PC-9 (cell line): ENCODE measurements at places on chromosomes 5 and 9. TPM values are rescaled to one million over a fixed set of nuclear protein-coding genes. Genes with fewer than 3 reads are reported as not detected.

- DNase-seq = no peak
These were observed 13.0 kb upstream of the CYFIP2 start for GRCh38 chr5:157252711-157253465.

Gene QRFP
- not detected in 2 replicates for total RNA-seq

Gene DEPDC1B
- 25.6 and 29.2 TPM in 2 replicates for total RNA-seq

DNA sequence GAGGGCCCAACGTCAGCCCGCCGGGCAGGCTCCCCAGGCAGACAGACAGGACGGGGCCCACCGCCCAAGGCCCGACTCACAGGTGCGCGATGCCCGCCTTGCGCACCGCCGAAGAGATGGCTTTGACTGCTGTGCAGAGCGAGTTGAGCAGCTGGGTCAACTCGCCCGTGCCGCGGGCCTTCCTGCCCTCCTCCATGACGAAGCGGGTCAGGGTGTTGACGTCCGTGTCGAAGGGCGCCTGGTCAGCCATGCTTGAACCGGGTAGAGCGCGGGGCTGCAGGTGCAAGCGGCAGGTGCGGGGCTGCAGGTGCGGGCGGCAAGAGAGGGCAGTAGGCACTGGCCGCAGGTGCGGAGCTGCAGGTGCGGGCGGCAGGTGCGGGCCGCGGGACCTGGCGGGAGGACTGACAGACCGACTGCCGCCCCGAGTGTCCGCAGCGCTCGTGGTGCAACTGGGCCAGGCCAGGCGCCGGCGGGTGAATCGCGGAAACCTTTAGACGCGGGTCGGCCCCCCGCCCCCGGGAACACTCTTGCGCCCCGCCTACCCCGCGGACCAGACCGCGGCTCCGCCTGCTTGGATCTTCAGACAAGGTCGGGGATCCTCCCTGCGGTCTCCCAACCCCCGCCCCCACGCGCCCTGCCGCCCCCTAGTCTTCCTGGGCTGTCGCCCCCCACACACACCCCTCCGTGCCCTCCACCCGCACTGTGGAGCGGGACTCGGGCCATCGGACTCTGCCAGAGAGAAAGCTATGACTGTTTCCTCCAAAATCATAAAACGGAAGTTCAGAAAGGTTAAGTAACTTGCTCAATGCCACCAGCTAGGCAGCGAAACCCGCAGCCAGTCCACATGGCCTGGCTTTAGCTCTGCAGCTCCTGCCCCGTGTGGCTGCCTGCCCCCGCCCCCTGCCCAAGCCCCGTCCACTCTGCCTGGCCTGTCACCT lies at the start of gene FBP1:
TSS of gene FBP1 (minus strand) at position 458 of the 938 bp plus-strand sequence. CDS start at position 250, 208 bp downstream.
- peak; percentile 44 for DNase-seq

Gene RFESD
- 4.6 and 5.0 TPM in 2 replicates for total RNA-seq

Gene RNF208
- 31.3 and 38.0 TPM in 2 replicates for total RNA-seq

- no peak for DNase-seq
These were observed 170.2 kb upstream of the POU5F2 start for GRCh38 chr5:93911609-93912008.

Gene SET
- total RNA-seq = 539 and 738 TPM in 2 replicates

Gene SERF1A
- 1.1 and 5.7 TPM in 2 replicates for total RNA-seq

Gene OLFML2A
- 5.7 and 9.0 TPM in 2 replicates for total RNA-seq

Gene HNRNPH1
- total RNA-seq = 626 and 723 TPM in 2 replicates

- DNase-seq = peak; percentile 27
These were observed 353.6 kb downstream of the SLIT3 start for GRCh38 chr5:168947212-168947868.

DNA sequence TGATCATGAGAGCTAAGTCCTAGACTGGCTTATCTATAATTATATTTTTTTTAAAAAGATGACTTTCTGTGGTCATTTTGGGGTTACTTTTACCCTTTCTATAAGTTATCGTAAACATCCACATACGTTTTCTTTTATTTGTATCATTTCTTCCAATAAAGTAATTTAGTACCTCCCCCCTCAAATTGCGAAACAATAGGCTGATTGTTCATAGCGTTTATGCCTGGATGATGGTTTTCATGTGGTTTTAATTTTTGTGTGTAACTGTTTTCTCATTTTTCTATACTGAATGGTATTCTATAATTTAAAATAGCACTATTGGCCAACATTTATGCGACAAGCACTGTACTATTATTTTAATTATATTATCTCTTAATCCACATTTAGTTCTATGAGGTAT lies 44.5 kb downstream of the SMC5 start:
- no peak for DNase-seq

DNA sequence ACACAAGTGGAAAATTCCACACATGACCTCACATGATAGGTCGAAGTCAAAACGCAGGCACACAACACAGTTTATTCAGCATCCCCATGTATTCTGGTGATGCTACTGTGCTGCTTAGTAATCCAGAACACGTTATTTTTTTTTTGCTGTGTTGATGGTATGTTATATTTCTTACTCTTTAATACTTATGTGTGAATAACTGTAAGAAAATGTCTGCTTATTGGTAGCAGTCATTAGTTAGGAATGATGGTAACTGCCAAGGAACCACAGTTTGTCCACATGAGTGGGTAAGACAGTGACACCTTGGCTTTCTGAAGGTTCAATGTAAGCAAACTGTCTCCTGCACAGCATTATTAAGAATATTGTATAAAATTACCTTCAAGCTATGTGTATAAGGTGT lies 107.7 kb upstream of the DAPK1 start:
- no peak for DNase-seq

DNA sequence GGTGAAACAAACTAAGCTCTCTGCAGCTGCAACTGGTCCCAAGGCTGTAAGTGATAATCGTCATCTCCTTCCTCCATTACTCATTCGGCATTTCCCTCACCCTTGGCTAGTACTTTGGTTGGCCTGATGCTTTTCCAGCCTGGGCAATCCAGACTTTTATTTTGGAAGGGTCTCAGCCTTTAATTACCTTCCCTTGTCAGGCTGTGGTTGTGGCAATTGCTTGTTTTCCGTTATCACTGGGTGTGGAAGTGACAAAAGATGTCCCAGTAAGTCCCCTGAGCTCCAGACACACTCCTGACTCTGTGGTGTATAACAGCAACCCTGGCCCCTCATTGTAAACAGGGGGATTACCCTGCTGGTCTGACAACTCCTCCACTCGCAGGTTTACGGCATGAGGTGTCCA lies 6.3 kb upstream of the FAF2 start:
- no peak for DNase-seq

- DNase-seq = no peak
These were observed 94.6 kb upstream of the SLC30A5 start for GRCh38 chr5:68999181-68999580.

DNA sequence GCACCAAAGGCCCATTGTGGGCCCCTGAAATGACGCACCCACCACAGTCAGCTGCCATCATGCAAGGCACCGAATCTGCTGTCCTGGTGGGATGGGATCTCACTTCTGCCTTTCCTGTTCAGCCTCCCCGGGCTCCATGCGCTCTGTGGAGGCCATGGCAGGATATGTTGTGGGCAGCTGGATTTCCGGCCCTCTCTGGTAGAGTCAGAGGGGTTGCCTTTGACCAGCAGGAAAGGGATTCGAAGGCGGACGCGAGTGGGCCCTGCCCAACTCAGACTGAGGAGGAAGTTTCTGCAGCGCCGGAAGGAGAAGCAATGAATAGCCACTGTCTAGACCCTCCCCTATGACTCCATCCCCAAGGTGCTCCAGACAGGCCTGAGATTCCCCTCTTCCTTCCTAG lies 35.5 kb downstream of the GADD45G start:
- no peak for DNase-seq

DNA sequence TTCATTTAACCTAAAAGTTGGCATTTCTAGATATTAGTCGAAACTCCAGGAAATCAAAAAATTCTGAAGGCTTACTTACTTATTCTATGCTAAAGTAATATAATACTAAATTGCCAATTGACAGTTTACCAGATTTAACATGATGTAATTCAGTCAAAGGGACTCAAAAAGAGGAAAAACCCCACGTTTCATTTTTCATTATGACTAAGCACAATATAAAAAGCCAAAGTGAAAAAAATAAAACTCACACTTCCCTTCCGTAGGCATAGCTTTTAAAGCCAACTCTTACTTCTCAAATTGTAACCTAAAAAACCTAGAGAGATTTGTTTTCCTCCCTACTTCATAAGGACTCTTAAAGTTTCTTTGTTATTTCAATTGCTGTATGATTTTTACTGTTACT lies 146.6 kb downstream of the RAPGEF6 start:
- no peak for DNase-seq

DNA sequence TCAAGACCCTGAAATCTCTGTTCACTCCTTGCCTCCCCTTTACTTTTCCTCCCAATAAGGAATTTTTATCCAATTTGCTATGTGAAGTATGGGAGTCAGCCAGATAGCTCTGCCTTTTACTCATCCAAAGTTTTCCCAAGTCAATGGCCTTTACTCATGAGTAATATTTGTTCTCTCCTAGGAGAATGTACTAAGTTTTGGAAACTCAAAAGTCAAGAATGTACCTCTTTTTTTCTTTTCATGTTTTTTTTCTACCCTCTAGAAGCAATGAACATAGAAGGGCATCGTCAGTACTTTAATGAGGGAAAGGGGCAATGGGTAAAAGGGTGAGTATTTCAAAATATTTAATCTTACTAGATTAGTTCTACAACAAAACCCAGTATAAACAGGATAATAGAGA lies 140.2 kb upstream of the SGCD start:
- DNase-seq = no peak

Gene DBH
- not detected in 2 replicates for total RNA-seq

DNA sequence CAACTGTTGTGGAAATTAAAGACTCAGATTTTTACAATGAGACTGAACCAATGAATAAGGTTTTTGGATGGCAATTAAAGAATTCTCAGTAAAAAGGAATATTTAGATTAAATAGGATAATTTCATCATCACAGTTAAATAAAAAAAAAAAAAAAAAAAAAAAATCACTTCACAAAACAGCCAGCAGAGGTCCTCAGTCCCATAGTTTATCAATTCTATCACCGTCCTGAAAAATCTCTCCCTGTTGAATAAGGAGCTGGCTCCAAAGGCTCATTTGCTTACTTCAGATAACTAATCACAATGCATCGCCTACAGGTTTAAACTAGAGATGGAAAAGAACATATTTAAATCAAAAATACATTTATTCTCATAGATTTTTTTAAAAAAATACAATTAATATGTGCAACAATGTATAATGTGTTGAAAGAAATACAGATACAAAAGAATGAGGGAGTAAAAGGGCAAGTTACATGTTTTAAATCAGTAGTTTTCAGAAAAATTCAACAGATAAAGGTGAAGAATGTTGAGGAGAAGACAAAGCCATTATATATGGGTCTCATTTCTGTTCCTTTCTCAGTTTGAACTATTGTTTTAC lies 175.8 kb upstream of the CHD1 start:
- no peak for DNase-seq

- no peak for DNase-seq
These were observed 50.3 kb upstream of the ZFR start for GRCh38 chr5:32494827-32495226.

DNA sequence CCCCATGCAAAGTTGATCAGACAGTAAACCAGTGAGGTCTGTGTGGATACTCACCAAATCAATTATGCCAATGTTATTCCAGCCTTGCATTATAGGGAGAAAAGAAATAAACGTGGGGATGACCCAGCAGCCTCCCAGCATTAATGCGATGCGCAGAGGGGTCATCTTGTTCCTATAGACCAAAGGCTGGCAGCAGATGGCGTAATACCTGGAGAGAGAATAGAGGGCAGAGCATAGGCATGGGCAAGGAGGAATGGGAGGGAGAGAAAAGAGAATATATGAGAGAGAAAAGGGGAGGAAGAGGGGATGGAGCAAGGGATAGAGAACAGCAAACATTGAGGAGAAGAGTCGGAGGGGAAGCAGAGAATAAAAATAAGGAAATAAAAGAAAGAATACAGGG lies 131.2 kb downstream of the HTR4 start:
- no peak for DNase-seq

Gene SNAPC4
- total RNA-seq = 13.3 and 14.4 TPM in 2 replicates

DNA sequence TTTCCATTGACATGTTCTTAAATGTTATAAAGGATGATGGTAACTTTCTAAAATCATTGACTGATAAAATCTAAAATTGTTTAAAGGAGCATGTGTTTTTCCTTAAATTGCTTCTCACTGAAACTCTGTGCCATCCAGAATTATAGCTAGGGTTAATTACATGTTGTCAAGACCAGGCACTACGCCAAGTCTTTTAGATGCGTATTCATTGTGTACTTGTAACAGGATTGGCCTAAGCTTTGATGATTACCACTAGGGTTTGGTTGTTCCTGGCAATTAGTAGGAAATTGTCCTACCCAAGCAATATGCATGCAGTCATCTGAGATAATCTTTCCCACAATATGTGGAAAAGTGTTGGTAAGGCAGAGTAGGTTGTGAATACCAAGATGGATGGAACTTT lies 43.8 kb downstream of the PRKACG start:
- no peak for DNase-seq

- peak; percentile 37 for DNase-seq
These were observed 1033.4 kb downstream of the TLE4 start for GRCh38 chr9:80605129-80605528.

Gene LIFR
- total RNA-seq = 22.0 and 28.6 TPM in 2 replicates

Gene C5orf34
- total RNA-seq = 16.0 and 22.6 TPM in 2 replicates

DNA sequence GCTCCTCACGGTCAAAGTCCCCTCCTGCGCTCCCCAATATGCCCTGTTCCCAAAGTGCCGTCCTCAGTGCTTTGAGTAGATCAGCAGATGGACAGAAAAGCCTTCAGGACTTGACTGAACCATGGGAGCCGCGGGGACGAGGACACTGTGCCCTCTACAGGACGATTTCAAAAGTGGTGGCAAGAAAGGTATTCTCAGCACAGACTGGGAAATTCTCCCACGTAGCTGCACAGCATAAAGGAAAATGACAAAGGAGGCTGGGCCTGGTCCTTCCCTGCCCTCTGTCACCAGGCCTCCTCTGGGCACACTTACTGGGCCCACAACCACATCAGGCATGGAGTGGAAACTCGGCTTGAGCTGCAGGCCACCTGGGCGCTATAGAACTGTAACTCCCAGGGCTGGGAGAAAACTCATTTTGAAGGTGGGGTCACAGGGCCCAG lies 16.7 kb upstream of the MTMR12 start:
- peak; percentile 72 for DNase-seq

DNA sequence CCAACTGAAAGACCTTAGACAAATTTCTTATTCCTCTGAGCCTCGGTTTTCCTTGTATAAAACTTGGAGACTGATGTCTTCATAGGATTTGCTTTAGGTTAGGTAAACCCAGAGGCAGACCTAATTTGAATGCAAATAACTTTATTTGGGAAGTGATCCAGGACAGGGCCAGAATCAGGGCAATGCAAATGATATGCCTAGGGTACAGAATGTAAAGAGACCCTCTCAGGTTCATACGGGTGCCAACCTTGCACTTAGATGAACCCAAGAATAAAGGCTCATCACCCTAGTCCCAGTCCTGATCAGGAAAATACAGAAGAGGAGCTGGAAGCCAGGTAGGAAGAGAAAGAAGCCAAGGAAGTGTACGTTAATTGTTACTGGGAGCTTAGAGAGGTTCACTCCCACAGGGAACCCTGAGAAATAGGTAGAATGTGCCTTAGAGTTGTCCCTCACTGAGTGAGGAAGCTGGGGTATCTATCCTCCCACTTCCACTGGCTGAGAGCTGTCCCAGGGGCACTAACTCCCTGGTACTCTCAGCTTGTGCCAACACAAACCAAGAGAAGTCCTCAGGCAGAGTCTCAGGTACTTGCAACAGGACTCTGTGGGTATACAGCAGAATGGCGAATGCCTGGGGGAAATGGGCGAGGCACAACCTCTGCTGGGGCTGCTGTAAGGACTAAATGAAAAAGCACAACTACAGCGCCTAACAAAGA lies 3.1 kb upstream of the HK3 start:
- DNase-seq = no peak
